Activated naive CD8-positive, alpha-beta T cell treated with anti-CD3 and anti-CD28 coated beads, Interleukin-2, amount 10 ng/mL, durations not matched to agents 7 days and 5 days (primary cell): ENCODE measurements at places on chromosomes 7 and 10. TPM values are rescaled to one million over a fixed set of nuclear protein-coding genes. Genes with fewer than 3 reads are reported as not detected.

GRCh38 chr7:116548506-116548905 lies 23.7 kb downstream of the CAV1 start:
- no peak for DNase-seq

DNA sequence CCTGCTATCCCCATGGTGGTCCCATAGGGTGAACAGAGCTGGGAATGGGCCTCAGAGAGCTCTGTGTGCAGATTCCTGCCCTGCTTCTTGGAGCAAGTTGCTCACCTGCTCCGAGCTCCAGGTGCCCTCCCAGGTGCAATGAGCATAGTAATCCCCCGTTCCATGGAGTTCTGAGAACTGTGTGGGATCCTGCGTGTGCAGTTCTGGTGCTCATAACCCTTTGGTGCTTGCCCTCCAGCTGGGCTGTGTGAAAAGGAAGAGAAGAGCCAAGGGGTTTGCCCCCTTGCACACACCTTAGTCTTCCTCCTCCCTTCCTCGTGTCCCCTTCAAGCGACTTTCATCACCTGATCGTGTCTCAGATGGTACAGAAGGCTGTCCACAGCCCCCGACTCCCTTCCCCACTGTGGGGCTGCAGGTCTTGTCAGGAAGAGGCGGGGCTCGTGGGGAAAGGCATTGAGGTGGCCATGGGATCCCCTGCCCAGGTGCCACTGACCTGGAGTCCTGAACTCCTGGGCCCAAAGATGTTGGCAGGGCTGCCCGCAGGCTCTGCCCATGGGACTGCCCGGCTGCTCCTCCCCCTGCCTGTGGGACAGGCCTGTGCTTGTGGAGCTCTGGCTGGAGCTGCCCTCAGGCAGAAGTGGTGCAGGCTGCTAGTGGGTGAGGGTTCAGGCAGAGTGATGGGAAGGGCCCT lies 21.9 kb upstream of the ZNF488 start:
- DNase-seq: no peak

GRCh38 chr7:64999165-65000004 lies 7.1 kb downstream of the ERV3-1 start:
- no peak for DNase-seq

GRCh38 chr10:16893664-16894063 lies 76.4 kb upstream of the RSU1 start:
- DNase-seq: no peak

GRCh38 chr7:29563590-29564495 lies at the start of gene PRR15:
TSS of gene PRR15 (plus strand) at chr7:29563835. CDS start at chr7:29566330, 2,495 bp downstream.
- peak; percentile 45 for DNase-seq

CALCR gene
- not detected for total RNA-seq
